Spleen (tissue), 13 donors: ENCODE measurements at places on chromosomes 7 and 10. TPM values are rescaled to one million over a fixed set of nuclear protein-coding genes. Genes with fewer than 3 reads are reported as not detected.

DNA sequence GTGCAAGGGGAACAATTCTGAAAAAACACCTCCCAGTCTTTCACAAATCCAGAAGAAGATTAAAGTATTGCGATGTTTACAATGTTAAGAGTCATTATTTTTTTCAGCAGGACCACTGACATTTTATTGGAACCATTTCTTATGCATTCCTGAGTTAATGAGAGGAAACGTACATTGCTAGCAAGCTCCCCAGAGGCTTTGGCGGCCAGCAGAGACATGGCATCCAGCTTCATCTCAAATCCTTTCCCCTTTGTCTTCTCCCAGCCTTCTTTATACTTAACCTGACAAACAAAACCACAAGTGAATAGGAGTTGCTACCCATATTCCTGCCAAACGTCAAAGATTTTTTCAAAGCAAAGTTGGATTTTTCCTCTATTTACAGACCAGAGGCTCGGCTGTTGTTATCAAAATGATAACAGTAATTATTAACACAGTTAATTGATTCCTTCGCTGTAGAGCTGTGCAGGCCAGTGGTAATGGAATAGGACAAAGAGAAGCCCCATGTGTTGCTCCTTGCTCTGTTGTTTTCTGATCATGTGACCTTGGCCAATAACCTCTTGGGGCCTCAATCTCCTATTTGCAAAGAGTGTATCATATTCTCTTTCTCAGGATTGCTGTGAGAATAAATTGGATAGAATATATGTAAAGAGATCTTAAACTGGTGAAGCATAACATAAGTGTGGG, 32.0 kb downstream of the NRAP start:
- no peak for DNase-seq

Gene WAC
- 143 TPM for total RNA-seq

- peak; percentile 60 for DNase-seq
Observed at GRCh38 chr10:131569851-131570715, 258.6 kb upstream of the TCERG1L start.

Gene SGCE
- total RNA-seq = 51.1 TPM

- DNase-seq = peak; percentile 76
Observed at GRCh38 chr10:70115948-70116682, 16.5 kb downstream of the AIFM2 start.

- no peak for DNase-seq
Observed at GRCh38 chr7:17548014-17548653, 249.7 kb downstream of the AHR start.
